ENCODE measurements at places on chromosomes 3 and 15.

GRCh38 chr15:41568350-41569017, 9.5 kb downstream of the TYRO3 start:
- DNase-seq, result peak; percentile 11

DNA sequence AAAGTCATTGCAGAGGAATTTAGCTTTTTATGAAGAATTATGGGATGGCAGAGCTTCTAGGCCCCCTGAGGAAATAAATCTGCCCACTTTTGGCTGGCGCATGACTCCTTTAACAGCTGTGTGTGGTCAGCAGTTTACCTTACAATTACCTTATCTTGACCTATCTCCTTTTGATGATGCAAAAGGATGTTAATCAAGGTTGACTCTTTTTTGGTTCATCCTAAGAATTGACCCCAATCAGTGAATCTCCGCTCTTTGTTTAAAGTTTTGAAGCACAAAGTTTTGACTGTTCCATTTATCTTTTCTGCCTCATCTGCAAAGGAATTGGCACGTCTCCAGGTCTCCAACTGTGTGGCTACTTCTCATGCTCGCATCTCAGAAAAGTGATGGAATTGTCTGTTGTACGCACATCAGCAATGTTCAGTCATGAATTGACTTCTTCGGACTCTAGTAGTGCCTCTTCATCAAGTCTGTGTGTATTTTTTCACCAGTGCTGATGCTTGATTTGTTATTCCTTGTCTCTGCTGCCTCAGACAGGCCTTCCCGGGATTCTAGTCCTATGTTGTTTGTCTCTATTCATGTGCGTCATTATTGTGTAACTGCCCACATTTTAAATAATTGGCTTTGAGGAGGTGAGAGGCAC, 196.2 kb upstream of the CFAP20DC start:
- peak; percentile 43 for DNase-seq

GRCh38 chr3:73926360-73927202, 301.8 kb upstream of the PDZRN3 start:
- DNase-seq, result no peak

DNA sequence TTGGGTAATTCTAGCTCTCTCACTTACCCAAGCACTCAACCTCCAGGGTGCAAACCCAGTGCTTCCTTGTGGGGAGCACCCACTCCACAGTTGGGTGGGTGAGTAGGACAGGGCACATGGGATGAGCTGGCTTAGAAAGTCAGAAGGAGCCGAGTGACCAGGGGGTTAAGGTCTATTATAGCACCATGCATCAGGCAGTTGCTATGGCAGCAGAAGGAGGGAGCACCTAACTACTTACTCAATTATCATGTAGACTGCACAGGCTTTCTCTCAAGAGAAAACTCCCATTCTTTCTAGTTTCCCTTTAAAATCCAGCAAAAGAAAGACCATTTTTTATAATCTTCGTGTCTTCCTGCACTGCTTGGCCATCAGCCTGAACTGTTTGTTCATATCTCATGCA, 163.0 kb downstream of the OCA2 start:
- no peak for DNase-seq

DNA sequence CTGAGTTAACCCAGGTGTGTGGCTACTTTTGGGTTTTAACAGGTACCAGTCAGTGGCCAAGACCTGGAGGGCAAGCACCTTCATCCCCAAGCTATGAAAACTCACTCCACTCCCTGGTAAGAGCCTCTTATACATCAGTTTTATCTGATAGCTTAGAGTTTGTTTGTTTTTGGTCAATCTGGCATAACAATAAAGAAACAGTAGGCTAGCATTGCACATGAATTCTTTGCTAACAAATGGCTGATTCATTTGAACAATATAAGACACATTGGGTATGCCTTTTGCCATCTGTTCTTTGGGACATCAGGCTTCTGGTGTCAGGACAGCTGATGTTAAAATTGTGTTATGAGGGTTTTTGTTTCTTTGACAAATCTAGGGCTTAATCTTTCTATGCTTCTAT, 125.0 kb upstream of the CGNL1 start:
- DNase-seq, result peak; percentile 30

All from adipocyte (in vitro differentiated cells).